ENCODE measurements at places on chromosomes 16 and 17.

DNA sequence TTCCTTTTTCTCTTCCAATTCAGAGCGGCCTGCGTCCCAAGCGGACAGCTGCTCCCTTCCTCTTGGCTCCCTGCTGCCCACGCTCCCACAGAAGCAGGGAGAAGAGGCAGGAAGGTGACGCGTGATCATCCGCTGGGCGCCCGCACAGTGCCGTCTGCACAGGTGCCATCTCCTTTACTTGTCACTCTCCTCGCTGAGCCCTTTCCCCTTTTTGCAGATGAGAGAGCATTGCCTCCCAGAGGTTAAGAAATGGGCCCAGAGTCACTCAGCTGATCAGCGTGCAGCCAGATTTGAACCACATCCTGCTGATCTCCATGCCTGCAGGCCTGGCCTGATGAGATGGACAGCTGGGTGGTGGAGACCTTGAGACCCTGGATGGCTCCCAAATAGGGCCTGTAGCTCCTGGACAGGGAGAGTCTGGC, 299.8 kb downstream of the SEC14L1 start:
- ATAC-seq, result peak; percentile 9

DNA sequence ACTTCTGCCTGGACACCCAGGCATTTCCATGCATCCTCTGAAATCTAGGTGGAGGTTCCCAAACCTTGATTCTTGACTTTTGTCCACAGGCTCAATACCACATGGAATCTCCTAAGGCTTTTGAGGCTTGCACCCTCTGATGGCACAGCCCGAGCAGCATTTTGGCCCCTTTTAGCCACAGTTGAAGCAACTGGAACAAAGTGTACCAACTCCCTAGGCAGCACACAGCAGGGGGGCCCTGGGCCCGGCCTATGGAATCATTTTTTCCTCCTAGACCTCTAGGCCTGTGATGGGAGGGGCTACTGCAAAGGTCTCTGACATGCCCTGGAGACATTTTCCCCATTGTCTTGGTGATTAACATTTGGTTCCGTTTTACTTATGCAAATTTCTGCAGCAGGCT, 32.0 kb downstream of the ABCC1 start:
- no peak for ATAC-seq

- no peak for ATAC-seq
Observed at GRCh38 chr17:307295-307691, 45.3 kb downstream of the RPH3AL start.

GRCh38 chr17:27856676-27857432, 36.3 kb downstream of the LYRM9 start:
- ATAC-seq, result no peak

GRCh38 chr17:19533718-19534561, at the start of gene SLC47A1:
SLC47A1 (plus strand) TSS chr17:19533854; CDS start chr17:19533940, 86 bp downstream.
- peak; percentile 80 for ATAC-seq

GRCh38 chr16:55370762-55371482, 46.9 kb downstream of the IRX6 start:
- no peak for ATAC-seq

DNA sequence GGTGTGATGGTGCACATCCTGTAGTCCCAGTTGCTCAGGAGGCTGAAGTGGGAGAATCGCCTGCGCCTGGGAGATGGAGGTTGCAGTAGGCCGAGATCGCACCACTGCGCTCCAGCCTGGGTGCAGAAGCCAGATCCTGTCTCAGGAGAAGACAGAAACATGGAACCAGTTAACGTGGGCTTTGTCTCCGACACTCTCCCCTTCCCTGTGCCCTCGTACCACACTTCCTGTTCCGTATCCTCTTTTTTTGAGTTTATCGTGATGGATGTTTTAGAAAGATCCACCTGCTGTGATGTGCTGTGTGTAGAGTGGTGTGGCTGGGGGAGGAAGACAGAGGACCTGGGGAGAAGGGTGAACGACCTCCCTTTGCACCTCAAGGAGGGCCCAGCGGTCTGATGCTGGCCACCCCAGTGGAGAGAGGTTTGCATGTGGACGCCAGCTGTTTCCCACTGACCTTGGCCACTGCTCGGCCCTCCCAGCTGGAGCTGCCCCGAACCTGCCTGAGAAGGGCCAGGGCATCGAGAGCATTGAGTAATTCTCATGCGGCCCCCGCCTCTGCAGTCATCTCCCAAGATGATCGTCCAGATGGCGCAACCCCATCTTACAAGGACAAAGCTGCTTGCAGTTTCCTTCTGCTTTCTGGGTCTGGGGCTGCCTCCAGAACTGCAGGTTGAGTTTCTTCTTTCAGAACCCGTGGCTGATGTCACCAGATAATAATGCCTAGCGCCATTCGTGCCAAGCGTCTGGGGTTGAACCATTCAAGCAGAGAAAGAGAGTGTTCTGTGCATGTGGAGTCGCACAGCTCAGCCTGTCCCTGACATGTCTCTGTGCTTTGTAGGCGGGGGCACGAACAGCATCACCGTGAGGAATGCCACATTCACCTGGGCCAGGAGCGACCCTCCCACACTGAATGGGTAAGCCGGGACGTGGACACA, 126.3 kb downstream of the ABCC1 start:
- no peak for ATAC-seq

DNA sequence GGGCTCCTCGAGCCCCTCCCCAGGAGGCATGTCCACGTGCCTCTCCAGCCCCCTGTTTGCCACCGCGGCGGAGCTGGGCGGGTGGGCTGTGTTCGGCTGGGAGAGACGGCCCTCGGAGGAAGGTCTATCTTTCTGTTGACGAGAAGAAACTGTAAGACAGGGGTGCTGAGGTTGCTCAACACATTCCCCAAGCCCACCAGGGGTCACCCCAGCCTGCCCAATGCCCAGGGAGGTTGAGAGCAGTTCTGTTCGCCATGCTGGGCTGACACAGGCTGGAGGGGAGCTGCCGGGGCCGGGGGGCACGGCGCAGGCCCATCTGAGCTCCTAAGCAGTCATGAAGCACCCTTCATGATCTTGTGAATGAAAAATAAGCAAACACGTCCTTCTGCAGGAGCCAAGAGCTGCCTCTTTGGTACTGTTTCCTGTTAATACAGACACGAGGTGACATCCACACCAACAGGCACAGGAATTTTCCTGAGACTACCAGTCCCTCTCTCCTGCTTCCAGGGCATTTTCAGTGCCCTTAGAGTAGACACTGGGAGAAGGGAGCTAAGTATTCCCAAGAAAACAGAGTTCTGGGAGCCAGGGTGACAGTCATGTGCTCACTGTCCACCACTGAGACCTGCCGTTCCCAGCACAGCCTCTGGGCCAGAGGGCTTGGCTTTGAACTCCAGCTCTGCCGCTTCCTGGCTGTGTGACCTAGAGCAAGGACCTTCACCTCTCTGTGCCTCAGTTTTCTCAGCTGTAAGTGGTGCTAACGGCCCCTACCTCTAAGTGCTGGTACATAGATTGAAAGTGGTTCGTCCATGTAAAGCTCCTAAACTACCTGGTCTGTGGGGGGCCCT, 9.2 kb downstream of the UBALD2 start:
- ATAC-seq, result no peak

Measured in stimulated activated memory B cell treated with anti-CD40 and anti-IgM and Interleukin-4, amounts not matched to agents 10 μg/mL and 1 μg/mL and 100 μg/mL, for 72 hours (primary cell).